Right lobe of liver (tissue), 6 donors: ENCODE measurements at places on chromosomes 6 and 20. TPM values are rescaled to one million over a fixed set of nuclear protein-coding genes. Genes with fewer than 3 reads are reported as not detected.

DNA sequence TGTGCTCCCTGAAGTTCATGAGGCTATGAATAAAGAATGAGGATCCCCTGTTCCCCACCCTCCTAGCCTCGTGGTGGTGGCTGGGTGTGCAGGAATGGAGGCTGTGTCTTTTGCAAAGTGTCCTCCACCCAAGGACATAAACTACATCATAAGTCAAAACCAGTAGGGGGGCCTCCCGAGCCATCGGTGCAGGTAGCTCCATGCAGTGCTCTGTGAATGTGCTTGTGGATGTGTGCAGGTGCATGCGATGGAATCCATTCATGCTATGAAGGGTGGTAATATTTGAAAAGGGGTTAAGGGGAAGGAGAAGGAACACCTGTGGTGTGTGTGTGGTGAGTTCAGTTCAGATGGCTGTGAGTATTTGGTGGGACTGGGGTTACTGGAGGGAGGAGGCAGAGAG lies 197.3 kb downstream of the NRN1 start:
- no peak overlapping the region for H3K27ac ChIP-seq
- no peak for DNase-seq
- H3K27me3 ChIP-seq = no peaks in the 10 kb centered on the region

The MEI4 gene
- total RNA-seq = 0.25 TPM

GRCh38 chr20:33423141-33423834 lies 20.3 kb downstream of the SNTA1 start:
- H3K4me1 ChIP-seq = no peaks in the 10 kb centered on the region
- H3K27me3 ChIP-seq = no peaks in the 10 kb centered on the region
- H3K27ac ChIP-seq = no peak overlapping the region

DNA sequence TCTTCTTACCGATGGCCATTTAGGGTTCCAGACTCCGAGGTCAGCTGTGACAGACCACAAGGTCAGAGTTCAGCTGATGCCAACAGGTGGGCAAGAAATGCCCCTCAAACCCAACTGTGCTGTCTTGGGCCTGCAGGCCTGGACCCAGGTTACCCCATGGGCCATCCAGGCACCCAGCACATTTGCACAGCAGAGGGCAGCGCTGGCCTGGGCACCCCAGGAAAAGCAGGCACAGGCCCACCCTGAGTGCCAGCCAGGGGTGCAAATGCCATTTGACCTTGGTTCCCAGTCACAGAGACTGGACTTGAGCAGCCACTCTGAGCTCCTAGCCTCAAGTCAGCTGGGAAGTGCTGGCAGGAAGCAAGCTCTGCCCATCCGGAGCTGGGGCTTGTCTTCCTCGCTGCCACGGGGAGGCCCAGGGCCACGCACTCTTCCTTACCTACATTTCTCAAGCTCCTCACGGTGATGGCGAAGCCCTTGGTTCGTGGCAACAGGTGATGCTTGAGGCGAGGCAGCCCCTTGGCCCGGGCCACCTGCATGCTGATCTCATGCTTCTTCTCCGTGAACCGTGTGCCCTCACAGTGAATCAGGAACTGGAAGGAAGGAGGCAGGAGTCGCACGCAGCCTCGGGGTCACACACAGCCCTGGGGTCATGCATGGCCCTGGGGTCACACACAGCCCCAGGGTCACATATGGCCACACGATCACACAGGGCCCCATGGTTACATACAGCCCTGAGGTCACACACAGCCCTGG lies 120.8 kb downstream of the AGPAT4 start:
- no peaks in the 10 kb centered on the region for H3K36me3 ChIP-seq
- DNase-seq = no peak
- no peak overlapping the region for H3K4me3 ChIP-seq
- no peaks in the 10 kb centered on the region for H3K4me1 ChIP-seq
- no peak overlapping the region for H3K27ac ChIP-seq
- H3K27me3 ChIP-seq = no peaks in the 10 kb centered on the region

DNA sequence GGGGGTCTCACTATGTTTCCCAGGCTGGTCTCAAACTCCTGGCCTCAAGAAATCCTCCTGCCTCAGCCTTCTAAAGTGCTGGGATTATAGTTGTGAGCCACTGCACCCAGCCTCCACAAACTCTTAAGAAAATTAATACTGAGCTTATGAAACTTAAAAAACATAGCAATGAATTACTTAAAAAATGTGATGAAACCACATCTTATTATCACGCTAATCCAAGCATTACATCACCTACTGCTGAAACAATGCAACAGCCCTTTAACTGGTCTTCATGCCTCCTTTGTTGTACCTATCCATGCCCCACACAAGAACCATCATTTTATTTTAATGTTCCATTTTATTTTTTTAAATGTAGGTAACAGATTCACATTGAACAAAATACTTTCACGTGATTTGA lies 24.9 kb downstream of the SESN1 start:
- H3K4me3 ChIP-seq = no peak overlapping the region
- no peaks in the 10 kb centered on the region for H3K4me1 ChIP-seq
- no peaks in the 10 kb centered on the region for H3K36me3 ChIP-seq
- no peak for DNase-seq
- H3K27me3 ChIP-seq = no peaks in the 10 kb centered on the region

GRCh38 chr20:44843876-44844275 lies 33.5 kb upstream of the RIMS4 start:
- H3K27me3 ChIP-seq = peaks cover 6% of the 10 kb centered on the region
- no peak overlapping the region for H3K4me3 ChIP-seq
- H3K4me1 ChIP-seq = no peaks in the 10 kb centered on the region
- H3K27ac ChIP-seq = no peak overlapping the region

GRCh38 chr20:56932575-56933330 lies 303.6 kb downstream of the TFAP2C start:
- H3K27me3 ChIP-seq = peaks cover 17% of the 10 kb centered on the region
- DNase-seq = no peak
- no peaks in the 10 kb centered on the region for H3K36me3 ChIP-seq

DNA sequence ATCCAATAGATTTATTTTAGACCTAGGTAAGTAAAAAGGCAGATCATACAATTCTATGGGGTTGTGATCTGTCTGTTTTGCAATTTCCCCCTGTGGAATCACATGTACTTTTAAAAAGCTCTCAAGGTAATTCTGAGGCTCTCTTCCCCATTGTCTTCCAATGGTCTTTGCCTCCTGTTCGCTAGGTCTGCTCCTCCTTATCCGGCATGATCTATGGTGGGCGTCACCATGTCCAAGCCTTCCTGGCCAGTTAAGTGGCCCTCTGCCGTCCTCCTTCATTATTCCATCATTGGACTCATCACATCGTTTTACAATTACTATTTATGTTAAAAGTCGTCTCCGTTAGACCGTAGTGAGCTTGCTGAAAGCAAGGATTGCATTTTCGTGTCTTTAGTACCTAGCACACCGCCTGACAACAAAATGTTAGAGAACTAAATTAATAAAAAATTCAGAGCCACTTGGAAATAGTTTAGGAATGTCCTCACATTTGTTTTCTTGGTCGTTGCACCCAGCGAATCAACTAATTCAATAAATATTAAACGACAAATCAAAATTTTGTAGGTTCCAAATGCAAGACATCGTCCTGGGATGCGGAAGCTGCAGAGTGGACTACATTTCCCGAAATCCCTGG lies 2.2 kb upstream of the STXBP5 start:
- no peaks in the 10 kb centered on the region for H3K4me1 ChIP-seq
- H3K36me3 ChIP-seq = no peaks in the 10 kb centered on the region
- DNase-seq = no peak
- no peaks in the 10 kb centered on the region for H3K27me3 ChIP-seq
- H3K4me3 ChIP-seq = peak overlapping the region; percentile 70

The MAP3K7 gene
- total RNA-seq = 9.3 TPM

GRCh38 chr20:24731312-24731711 lies 217.8 kb upstream of the CST7 start:
- no peaks in the 10 kb centered on the region for H3K4me1 ChIP-seq
- H3K4me3 ChIP-seq = no peak overlapping the region
- no peak overlapping the region for H3K27ac ChIP-seq

DNA sequence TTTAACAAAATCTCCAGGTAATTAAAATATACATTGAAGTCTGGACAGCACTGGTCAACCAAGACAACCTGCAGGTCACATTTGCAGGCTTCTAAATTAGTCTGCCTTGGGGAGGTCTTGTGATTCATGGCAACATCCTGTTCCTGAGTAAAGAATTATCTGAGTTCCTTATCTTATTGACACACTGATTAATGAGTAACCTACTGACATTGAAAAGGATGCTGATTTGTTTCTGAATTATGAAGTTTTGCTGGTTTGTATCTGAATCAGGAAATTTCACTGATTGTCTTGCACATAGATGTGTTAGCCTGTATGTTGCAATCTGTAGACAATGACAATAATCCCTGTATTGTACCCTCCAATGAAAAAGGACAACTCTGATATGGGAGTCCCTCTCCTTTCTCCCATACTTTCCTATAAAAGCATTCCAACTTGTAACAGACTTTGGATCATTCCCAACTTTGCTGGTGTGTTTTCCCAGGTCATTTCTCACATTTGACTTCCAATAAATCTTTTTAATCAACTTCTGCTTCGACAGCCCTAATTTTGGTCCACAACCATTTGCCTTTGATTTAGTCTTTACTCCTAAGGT lies 80.0 kb downstream of the LAMP5 start:
- DNase-seq = no peak
- H3K4me3 ChIP-seq = no peak overlapping the region
- H3K36me3 ChIP-seq = no peaks in the 10 kb centered on the region
- no peaks in the 10 kb centered on the region for H3K4me1 ChIP-seq
- no peak overlapping the region for H3K27ac ChIP-seq
- H3K27me3 ChIP-seq = no peaks in the 10 kb centered on the region

The GNMT gene
- total RNA-seq = 40.1 TPM

DNA sequence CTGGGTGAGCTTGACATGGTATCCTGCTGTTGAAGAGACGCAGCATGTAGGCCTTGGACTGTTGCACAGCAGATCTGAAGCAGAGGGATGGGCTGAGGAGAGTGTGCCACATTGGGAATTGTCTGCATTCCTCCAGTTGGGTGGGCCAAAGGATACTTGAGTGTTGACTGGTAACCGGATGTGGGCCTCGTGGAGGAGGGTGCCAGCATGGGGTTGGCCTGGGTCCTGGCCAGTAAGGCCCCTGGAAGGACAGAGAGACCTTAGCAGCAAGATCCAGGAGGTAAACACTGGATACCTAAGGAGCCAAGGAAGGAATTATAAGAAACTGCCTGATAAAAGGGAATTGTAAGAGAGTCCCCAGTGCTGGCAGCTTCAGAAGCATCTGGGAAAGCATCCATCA lies 76.9 kb downstream of the FIG4 start:
- H3K36me3 ChIP-seq = peaks cover 6% of the 10 kb centered on the region
- H3K4me3 ChIP-seq = no peak overlapping the region
- no peak for DNase-seq

The TRIM10 gene
- 1.0 TPM for total RNA-seq

The NKAIN2 gene
- not detected for total RNA-seq

The SYCP2L gene
- not detected for total RNA-seq

The SH3BGRL2 gene
- total RNA-seq = 38.7 TPM

GRCh38 chr6:26232940-26233648 lies 131.9 kb upstream of the BTN3A2 start:
- H3K27me3 ChIP-seq = no peaks in the 10 kb centered on the region
- no peaks in the 10 kb centered on the region for H3K36me3 ChIP-seq
- H3K4me1 ChIP-seq = no peaks in the 10 kb centered on the region

DNA sequence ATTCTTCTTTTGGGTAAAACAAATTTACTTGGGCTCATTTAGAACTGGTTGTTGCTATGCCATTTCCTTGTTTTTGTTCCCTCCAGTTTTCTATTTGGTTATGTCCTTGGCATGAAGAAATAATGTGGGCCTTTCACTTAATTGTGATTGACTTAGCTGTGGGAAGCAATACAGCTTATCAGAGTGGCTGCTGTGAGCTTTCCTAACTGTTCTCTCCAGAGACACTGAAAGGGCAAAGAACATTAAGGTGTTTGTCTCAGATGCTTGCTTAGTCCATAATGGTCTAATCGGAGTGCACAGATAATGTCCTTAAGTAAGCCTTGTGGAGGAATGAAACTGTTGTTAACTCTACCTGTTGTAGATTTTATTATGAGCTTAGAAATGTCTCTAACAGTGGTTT lies 56.6 kb downstream of the SH3BGRL2 start:
- no peak overlapping the region for H3K4me3 ChIP-seq
- H3K36me3 ChIP-seq = no peaks in the 10 kb centered on the region
- no peaks in the 10 kb centered on the region for H3K27me3 ChIP-seq

DNA sequence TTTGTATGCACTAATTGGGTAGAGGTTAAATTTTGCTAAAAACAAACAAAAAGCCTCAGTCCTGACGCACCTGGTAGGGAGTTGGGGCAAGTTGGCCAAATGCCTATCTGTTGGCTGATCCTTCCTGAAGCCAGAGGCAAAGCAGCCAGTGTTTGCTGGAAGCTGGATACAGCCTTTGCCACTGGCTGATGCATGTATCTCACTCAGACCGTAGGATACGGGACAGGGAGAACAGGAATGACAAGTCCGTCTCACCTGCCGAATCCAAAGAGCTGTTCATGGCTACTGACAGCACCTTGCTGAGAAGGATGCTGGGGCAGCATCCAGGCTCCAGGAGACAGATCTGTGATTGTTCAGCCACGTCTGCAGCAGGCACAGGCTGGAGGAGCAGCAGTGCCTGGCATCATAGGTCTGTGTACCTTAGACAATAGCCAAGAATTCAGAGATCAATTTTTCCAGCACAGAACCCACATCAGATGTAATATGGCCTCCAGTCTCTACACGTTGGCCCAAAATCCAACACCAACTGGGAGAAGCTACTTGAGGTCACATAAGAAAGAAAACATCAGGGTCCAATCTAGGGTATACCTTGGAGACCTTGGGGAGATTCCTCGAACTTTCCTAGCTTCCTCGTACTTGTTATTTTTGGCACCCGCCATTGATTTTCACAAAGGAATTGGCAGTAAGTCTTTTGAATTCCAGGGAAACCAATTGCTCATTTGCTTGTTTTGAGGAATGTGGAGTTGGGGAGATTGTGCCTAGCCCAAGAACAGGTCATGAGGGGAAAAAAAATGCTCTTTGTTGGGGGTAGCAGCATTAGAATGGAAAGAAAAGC lies 108.5 kb upstream of the ARMC2 start:
- H3K4me3 ChIP-seq = no peak overlapping the region
- H3K27me3 ChIP-seq = no peaks in the 10 kb centered on the region
- H3K27ac ChIP-seq = no peak overlapping the region
- H3K4me1 ChIP-seq = no peaks in the 10 kb centered on the region
- DNase-seq = no peak
- no peaks in the 10 kb centered on the region for H3K36me3 ChIP-seq

DNA sequence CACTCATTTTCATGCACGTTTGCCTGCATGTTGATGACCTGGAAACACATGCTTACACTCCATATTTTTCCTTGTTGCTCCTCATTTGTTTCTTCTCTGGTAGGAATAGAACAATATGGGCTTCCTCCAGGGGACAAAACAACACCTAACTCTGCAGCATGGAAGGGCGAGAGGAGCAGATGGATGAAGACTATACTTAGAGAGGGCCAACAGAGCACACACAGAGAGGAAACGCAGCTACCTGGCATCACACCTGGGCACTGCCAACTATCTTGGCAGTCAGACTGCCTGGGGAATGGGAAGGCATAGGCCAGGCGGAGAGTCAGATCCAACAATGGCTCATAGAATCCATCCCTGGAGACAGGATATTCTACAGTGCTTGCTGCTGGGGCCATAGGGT lies 290.9 kb downstream of the CD83 start:
- H3K4me3 ChIP-seq = no peak overlapping the region
- no peaks in the 10 kb centered on the region for H3K27me3 ChIP-seq
- no peak overlapping the region for H3K27ac ChIP-seq
- H3K4me1 ChIP-seq = no peaks in the 10 kb centered on the region
- DNase-seq = no peak

- H3K36me3 ChIP-seq = no peaks in the 10 kb centered on the region
- DNase-seq = no peak
- H3K27ac ChIP-seq = no peak overlapping the region
- no peak overlapping the region for H3K4me3 ChIP-seq
Observed at GRCh38 chr20:57806476-57806875, 96.7 kb upstream of the PMEPA1 start.
